SJSA1 (cell line): ENCODE measurements at places on chromosomes 5 and 9.

- peak; percentile 33 for DNase-seq
Measured at GRCh38 chr9:87610200-87611155, 112.8 kb downstream of the DAPK1 start.

GRCh38 chr9:70959366-70959765 lies 162.1 kb downstream of the TRPM3 start:
- DNase-seq: no peak

- no peak for DNase-seq
Measured at GRCh38 chr5:36033047-36033446, 33.6 kb downstream of the UGT3A2 start.

GRCh38 chr9:127133739-127134167 lies 11.3 kb upstream of the ANGPTL2 start:
- DNase-seq: peak; percentile 79

GRCh38 chr9:106757514-106757913 lies 105.5 kb upstream of the ZNF462 start:
- DNase-seq: no peak

DNA sequence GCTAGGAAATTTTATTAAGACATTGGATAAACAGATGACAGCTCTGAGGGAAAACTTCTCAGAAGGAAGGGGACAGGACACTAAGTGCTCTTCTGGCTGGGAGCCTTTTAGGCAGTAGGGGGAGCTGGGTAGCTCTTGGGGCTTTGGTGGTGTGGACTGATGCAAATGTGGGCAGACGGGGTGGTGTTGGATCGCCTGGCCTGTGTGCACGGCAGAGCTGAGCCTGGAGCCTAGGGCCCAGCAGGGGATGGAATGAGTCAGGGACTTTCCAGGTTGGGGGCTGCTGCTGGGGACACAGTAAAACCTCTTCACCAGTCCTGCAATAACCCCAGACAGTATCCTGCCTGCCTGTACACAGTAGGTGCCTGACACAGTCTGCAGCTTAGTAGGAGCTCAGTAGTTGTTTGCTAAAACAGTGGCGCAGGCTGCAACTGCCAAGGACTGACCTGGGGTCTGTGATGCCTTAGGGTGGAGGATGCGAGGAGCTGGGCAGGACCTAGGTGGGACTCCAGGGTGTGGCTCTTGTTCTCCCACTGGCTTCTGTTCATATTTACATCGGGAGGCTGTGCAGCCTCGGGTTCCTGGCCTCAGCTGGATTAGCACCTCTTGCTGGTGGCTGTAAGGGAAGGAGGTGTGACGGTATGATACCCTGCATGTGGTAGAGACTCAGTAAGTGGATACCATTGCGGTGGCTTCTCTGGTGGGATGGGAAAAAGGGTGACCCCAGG lies 83.8 kb downstream of the DAB2IP start:
- DNase-seq: no peak

- no peak for DNase-seq
Measured at GRCh38 chr5:173243831-173244305, 8.9 kb upstream of the NKX2-5 start.

GRCh38 chr9:135526089-135526729 lies 5.0 kb downstream of the LCN1 start:
- DNase-seq: peak; percentile 39
